ENCODE measurements at places on chromosomes 16 and 17.

DNA sequence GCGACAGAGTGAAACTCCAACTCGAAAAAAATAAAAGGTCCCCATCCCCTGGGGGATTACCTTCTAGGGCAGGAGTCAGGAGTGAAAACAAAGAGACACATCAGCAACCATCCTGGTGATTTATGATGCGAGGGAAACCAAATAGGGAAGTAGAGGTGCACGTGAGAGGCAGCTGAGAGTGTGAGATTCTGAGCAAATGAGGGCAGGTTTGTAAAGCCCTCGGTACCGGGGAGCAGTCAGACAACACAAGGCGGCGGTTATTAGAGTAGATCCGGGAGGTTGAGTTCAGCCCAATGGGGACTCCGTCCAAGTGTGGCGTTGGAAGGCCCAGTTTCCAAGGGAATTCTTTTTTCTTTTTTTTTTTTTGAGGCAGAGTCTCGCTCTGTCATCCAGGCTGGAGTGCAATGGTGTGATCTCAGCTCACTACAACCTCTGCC is 7.4 kb upstream of the ARMC7 start:
- DNase-seq: no peak

DNA sequence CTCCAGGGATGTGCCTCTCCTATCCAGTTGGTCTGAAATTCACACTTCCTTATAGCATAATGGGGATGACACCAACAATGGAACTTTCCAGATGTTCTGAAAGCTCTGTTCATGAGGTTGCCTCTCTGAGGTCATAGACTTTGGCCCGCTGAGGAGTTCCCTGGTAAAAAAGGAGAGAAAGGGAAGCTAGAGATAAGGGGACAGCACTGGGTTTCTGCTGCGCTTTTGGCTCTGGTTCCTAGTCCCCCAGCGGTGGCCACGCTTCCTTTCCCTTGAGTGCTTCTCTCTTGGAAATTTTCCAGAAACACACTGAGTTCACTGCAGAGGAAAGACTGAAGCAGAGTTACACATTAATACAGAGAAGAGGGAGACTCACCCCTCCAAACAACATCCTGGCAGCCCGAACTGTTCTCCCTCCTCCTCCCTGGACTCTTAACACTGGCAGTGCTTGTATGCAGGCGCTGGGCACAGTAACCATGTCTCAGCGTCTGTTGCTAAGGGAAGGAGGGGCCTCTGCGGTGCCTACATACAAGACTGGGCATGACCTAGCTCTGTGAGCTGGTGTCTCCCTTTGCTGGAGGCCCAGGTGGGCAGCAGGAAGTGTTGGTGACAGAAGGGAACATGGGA is at the start of gene DNAH3:
Gene DNAH3, minus strand, starts transcription at position 472 of the 627 bp plus-strand sequence. CDS start 527 bp downstream, outside the sequence.
- DNase-seq: no peak

GRCh38 chr16:49596068-49596467 is 222.5 kb downstream of the C16orf78 start:
- DNase-seq: no peak

- no peak for DNase-seq
Measured at GRCh38 chr17:56030009-56030624, 123.2 kb upstream of the ANKFN1 start.

DNA sequence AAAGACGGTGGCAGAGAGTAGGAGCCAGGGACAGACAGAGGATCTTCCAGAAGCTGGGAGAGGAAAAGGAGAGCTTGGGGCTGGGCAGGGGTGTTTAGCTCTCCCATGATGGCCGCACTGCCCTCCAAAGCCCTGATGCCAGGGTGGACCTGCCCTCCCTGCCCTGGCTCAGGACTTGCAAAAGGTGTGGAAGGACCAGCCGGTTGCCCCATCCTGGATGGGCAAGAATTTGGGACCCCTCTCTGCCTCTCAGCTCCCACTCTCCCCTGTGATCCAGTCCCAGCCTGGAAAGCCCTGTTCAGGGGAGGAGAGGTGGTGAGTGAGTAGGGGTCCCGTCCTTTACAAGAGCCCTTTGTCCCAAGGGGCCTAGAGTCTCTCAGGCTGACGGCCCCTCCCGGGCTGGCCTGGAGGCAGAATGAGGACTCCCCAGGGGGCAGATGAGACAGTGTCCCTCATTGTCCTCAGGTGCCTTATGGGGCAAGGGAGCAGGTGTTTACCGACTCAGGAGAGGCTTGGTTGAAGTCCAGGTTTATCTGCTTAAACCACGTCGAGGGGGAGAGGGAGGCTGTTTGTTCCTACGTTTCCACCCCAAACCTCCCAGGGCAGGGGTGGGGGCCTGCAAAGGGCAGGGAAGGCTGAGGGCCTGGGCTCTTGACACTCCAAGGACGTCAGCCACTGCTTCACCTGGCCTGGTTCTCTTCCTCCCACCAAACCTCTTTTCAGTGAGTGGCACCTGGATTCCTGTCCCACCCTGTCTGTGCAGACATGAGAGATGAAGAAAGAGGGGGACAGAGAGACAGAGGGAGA is 19.3 kb upstream of the ITGA3 start:
- DNase-seq: no peak

DNA sequence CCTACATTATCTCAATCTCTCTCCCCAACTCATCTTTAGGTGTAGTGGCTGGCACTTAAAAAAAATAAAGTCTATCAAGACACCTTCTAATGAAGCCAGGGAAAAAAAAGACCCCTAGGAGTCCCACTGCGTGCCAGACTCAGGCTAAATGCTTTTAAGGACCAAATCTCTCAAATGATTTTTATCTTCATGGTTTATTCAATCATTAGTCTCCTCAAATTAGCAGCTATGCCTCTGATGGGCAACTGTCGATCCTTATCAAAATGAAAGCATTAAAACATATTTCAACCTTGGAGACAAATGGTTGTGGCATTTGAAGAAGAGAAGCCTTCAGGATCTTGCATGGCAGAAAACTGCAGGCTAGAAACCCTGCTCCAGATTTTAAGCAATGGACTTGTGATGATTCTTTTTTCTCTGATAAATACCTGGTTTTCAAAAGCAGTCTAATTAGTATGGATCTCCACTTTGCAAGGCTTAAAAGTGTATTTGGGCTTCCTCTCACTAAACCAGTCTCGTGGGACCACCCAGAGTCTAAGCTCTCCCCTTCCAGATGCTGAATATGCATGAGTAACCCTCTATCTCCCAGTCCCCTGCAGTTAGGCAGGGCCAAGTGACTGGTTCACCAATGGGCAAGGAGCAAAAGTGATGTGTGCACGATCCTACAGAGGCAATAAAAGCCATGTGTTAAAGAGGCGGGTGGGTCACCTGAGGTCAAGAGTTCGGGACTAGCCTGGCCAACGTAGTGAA is 14.9 kb downstream of the ITPRIPL2 start:
- no peak for DNase-seq

- DNase-seq: no peak
Measured at GRCh38 chr17:64682261-64683181, 20.4 kb upstream of the SMURF2 start.

- no peak for DNase-seq
Measured at GRCh38 chr17:70405492-70406220, 236.3 kb downstream of the KCNJ2 start.

DNA sequence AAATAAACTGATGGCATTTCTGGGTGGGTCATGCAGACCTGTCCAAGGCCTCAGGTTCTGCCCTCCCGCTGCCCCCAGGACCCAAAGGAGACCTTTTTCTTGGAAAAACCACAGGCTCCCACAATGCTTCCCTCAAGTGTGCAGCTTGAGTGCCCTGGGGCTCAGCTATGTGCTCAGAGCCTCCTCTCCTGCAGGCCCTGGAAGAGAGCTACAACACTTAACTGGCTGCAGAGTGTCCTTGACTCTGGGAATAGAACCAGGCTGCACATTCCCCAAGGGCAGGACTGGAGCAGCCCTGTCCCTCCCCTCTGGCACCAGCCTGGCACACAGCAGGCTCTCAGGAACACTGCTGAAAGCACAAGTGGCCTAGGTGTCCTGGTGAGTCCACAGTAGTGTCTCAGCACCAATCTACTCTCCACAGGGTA is 4.8 kb upstream of the SREBF1 start:
- no peak for DNase-seq

DNA sequence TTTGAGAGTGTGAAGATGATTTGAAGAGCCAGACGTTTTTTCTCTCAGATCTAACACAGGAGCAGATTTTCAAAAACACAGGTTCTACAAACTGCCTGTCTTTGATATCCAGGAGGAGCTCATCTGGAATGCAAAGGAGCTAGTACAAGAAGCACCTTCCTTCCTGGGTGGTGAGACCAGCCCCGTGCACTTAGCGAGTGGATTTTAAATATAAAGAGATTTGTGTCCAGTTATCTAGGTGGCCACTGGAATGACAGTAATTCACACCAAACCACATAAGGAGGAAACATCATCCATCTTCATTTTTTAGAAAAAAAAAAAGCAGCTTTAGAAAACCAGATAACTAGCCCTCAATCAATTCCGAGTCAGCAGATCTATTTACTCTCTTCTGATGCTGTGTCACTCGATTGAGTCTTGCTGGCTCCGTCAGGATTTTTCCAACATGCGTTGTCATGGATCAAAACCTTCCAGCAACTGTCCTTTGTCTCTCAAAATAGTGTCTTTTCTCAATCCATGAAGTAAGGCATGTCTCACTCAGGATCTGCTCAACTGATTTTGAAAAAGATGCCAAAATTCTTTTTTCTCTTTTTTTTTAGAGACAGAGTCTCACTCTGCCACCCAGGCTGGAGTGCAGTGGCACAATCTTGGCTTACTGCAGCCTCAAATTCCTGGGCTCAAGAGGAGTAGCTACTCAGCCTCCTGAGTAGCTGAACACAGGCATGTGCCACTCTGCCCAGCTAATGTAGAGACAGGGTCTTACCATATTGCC is 451.2 kb upstream of the PSMD7 start:
- no peak for DNase-seq

- no peak for DNase-seq
Measured at GRCh38 chr17:55441544-55441943, 19.9 kb upstream of the MMD start.

- DNase-seq: no peak
Measured at GRCh38 chr16:69311533-69312387, 610 bp downstream of the VPS4A start.

DNA sequence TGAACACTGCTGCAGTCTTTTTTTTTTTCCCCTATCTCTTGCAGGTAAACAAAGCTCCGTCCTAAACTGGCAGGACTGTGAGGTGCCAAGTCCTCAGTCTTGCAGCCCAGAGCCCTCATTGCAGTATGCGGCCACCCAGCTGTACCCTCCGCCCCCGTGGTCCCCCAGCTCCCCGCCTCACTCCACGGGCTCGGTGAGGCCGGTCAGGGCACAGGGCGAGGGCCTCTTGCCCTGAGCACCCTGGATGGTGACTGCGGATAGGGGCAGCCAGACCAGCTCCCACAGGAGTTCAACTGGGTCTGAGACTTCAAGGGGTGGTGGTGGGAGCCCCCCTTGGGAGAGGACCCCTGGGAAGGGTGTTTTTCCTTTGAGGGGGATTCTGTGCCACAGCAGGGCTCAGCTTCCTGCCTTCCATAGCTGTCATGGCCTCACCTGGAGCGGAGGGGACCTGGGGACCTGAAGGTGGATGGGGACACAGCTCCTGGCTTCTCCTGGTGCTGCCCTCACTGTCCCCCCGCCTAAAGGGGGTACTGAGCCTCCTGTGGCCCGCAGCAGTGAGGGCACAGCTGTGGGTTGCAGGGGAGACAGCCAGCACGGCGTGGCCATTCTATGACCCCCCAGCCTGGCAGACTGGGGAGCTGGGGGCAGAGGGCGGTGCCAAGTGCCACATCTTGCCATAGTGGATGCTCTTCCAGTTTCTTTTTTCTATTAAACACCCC is 13.8 kb downstream of the IL34 start:
- DNase-seq: no peak

DNA sequence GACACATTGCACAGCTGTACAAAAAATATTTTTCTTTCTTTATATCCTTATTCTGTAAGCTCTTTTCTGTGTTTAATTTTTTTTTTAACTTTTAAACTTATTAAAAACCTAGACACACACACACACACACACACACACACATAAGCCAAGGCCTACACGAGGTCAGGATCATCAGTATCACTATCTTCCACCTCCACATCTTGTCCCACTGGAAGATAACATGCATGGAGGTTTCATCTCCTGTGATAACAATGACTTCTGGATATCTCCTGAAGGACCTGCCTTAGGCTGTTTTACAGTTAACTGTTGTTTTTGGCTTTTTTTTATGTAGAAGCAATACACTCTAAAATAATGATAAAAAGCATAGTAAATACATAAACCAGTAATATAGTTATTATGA is 71.2 kb downstream of the TNRC6C start:
- DNase-seq: no peak

- no peak for DNase-seq
Measured at GRCh38 chr16:86934581-86935375, 356.4 kb downstream of the FOXL1 start.

DNA sequence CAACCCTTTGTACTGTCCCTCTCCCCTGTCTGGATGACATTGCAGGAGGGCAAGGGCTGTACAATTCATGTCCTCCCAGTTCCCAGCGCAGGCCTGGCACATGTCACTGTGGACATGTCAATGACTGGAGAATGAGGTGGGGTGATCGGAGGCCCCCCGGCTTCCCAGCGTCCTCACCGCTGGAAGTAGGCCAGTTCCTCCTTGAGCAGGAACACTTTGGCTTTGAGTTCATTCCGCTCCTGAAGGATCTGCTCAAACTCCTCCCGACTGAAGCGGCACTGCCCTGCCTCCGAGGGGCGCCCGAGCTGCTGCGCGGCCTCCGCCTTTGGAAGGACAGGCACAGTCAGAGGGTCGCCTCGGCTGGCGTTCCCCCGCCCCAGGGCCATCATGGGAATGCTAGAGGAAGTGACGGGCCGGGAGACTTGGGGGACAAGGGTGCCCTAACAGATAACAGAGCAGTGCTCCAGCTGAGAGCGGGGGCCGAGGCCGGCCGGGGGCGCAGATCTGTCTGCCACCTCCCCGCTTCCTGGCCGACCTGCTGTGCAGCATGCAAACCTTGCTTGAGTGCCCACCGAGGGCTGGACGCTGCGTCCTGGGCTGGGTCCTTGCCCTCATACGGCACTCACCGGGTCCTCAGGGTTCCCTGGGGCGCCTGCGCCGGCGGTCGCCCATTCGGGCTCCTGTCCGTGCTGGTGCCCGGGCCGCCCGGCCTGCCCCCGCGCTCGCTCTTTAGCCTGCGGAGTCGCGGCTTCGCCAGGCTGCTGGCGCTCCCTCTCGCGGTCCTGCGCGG is 1.3 kb downstream of the RILP start:
- DNase-seq: no peak

DNA sequence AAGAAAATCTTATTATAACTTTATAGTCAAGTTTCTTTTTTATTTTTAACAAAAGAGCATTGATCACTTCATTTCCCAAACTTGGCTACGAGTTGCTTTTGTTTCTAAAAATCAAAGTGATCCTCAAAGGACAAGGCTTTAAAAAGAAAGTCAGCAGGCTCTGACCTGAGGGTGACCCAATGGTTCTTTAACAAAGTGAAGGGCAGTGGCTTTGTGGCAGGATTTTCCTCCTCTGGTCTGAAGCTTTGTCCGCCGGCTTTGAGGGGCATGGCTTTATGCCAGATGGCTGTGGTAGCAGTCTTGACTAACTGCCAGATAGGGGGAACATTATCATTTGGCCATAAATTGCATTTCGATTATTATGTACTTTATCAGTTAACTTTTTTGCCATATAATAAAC is 28.5 kb downstream of the IQCK start:
- no peak for DNase-seq

DNA sequence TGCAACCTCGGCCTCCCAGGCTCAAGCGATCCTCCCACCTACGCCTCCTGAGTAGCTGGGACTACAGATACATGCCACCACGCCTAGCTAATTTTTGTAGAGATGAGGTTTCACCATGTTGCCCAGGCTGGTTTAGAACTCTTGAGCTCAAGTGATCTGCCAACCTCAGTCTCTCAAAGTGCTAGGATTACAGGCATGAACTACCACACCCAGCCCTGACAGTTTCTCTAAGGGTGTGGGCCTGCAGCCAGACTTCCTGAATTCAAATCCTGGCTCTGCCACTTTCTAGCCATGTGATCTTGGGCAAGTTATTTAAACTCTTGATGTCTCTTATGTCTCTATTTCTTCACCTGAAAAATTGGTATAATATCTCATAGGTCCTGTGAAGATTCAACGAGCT is 5.6 kb downstream of the CUEDC1 start:
- DNase-seq: no peak

Data from stimulated activated CD4-positive, alpha-beta T cell treated with anti-CD3 and anti-CD28 coated beads, Interleukin-1b, Interleukin-23, amount 100 ng/mL, for 1 hour (primary cell).